ENCODE measurements at places on chromosomes 4 and X. TPM values are rescaled to one million over a fixed set of nuclear protein-coding genes. Genes with fewer than 3 reads are reported as not detected.

- no peak for DNase-seq
Observed at GRCh38 chr4:8052160-8052691, 106.4 kb downstream of the ABLIM2 start.

- peak; percentile 20 for DNase-seq
Observed at GRCh38 chrX:67104982-67105757, 438.7 kb upstream of the AR start.

DNA sequence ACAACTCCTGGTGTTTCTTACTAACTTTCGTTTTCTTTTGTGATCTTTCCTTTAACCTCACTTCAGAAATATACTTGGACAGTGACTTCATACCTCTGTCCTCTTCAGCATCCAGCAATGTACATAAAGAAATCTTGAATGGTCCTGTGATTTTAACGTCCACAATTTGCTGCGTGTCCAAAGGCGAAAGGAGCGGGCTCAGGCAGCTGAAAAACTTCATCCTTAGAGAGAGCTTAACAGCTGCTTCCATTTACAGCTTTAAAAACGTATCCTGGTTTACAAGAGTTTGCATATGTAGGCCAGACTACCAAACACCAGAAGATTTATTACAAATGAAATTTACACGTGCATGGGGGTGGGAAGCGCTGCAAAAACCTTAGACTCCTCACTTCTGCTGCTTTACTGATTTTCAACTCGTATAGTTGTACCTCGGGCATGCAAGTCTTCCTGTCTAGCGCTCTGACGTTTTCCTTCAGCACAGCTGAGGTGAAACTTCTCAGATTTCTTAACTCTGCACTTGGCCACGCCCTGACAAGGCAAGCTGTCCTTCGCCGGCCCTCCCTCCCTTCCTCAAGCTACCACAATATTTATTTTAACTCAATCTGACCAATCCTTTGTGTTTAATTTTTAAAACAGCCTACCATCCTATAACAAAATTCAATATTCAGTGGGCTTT is 406.4 kb downstream of the FAM47A start:
- DNase-seq: peak; percentile 26

The VSIG1 gene
- not detected for total RNA-seq

Measured in left ventricle myocardium superior (tissue), 1 donor.